ENCODE measurements at places on chromosomes 11 and 22.

- no peak for DNase-seq
These were observed 79.5 kb downstream of the TIMP3 start for GRCh38 chr22:32880893-32881596.

- DNase-seq = no peak
These were observed 14.5 kb upstream of the PEX26 start for GRCh38 chr22:18063306-18063705.

- no peak for DNase-seq
These were observed 73.0 kb downstream of the RAB30 start for GRCh38 chr11:82998697-82999096.

DNA sequence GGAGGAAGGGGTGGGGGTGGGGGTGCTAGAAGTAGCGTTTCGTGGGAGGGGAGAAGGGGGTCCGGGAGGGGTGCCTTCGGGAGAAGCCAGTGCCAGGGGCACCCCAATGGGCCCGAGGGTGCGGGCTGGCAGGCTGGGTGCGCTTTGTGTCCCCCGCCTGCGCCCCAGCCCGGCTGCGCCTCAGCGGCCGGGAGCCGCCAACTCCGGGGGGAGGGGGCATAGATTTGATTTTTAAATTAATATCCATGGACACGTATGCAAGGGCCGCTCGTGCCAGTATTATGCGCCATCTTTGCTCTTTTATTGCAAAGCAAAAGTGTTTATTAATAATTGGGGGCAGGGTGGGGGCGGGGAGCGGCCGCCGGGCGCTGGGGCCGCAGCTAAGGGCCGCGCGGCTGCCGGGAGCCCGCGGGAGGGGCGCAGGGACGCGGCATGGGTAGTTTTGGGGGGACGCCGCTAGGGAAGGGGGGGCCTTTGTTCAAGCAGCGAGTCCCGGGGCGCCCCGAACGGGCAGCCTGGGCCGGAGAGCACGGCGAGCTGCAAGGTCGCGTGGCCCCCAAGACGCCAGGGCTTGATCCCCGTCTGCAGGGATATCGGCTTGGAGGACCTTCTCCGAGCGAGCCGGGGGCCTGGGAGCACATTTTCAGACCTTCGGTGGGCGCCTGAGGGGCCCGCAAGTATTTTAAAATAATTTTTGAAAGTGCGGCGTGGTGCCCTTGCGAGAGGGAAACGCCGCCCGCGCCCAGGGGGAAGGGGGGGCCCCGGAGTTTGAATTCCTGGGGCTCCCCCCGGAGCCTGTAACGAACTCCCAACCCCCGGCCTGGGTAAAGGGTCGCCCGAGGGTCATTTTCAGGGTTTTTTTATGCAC, 959 bp downstream of the CCND1 start:
- DNase-seq = no peak

GRCh38 chr11:24240496-24241175, 256.2 kb upstream of the LUZP2 start:
- no peak for DNase-seq

DNA sequence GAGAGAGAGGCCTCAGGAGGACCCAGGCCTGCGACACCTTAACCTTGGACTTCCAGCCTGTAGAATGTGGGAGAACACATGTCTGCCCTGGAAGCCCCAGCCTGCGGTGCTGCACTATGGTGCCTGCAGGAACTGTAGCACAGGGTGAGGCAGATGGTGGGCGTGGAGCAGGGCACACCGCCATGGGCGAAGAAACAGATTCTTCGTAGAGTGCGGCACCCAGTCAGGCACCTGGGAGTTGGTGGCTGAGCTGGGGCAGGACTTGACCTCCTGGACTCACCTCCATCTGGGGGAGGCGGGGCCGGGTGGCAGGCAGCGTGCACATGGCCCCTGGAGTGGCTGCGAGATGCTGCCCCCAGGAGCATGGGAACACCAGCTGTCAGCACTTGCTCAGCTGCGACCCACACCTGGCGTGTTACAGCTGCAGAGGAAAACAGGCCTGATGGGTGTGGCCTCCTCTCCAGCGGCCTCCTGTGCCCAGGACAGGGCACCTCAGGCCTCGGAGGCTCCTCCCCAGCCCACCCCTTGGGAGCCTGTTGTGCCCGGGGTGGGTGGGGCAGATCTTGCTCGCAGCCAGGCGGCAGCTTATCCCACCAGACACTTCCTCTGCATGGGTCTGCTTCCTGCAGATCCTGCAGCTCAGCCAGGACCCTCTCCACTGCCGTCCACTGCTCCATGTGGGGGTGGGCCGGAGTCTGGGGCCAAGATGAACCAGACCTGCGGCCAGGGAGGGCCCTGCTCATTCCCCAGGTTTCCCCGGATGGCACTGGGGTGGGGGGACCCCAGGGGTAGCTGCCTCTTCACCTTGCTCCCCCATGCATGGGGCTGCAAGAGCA, 80.4 kb downstream of the MYEOV start:
- no peak for DNase-seq

DNA sequence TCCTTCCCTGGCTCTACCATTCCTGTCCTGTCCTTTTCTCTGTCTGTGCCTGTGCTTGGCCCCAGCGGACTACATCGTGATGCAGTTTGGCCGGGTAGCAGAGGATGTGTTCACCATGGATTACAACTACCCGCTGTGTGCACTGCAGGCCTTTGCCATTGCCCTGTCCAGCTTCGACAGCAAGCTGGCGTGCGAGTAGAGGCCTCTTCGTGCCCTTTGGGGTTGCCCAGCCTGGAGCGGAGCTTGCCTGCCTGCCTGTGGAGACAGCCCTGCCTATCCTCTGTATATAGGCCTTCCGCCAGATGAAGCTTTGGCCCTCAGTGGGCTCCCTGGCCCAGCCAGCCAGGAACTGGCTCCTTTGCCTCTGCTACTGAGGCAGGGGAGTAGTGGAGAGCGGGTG, 20.4 kb downstream of the TUB start:
- DNase-seq = no peak

DNA sequence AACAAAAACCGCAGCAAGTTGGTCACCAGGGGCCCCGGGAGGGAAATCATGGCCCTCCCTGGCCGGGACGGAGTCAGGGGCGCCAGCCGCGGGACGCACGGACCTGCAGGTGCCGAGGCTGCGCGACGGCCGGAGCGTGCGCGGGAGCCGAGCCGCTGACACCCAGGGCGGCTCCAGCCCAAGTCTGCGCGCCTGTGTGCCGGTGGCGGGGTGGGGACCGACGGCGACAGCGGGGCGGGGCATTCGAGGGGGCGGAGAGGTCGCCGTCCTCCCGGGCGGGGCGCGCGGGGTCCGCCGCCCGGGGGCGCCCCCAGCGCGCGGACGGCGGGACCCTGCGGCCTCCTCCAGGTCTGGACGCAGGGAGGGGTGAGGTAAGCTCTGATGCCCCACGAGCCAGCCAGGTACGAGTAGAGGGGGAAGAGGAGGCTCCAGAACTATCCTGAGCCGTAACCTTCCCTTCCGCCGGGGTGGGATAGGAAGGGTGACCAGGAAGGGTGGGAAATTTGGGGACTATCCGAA, at the start of gene ESAM:
ESAM (minus strand) TSS at position 186 of the 519 bp plus-strand sequence; CDS start at position 50, 136 bp downstream.
- no peak for DNase-seq

DNA sequence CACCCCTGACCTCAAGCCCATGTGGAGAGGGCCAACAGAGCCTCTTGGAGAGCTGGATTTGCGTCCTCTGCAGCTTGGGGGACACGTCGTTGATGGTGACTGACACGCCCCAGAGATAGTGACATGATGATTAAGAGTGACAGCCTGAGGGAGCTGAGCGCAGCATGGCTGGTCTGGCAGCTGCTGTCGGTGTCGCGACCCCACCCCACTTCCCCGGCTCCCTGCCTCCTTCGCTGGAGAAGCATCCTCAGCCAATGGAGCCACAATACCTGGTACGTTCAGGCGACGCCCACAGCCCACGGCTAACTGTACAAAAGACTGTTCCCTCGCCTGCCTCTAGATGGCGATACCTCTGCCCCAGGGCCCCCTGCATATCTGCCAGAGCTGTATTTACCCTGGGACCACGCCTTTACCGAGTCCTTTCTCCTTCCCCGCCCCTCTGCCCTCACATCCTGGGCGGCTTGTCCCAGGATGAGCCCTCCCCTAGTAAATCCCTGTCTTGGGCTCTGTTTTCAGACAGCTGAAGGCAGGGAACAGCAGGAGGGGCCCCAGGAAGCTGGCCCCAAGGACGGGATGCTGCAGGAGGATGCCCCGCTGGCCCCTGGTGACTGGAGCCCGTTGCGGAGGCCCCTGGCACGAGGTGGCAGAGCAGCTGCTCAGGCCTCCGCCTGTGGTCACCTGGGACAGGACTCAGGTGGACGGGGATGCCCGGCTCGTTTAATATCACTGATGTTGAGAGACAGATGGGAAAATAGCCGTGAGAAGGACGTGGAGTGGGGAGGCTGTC, 90.6 kb downstream of the RPS6KA4 start:
- peak; percentile 25 for DNase-seq

- no peak for DNase-seq
These were observed 60.0 kb upstream of the HTATIP2 start for GRCh38 chr11:20303391-20303965.

GRCh38 chr22:24030186-24030702, 19.1 kb downstream of the CABIN1 start:
- DNase-seq = no peak

- no peak for DNase-seq
These were observed 194.9 kb downstream of the BCR start for GRCh38 chr22:23375031-23375827.

DNA sequence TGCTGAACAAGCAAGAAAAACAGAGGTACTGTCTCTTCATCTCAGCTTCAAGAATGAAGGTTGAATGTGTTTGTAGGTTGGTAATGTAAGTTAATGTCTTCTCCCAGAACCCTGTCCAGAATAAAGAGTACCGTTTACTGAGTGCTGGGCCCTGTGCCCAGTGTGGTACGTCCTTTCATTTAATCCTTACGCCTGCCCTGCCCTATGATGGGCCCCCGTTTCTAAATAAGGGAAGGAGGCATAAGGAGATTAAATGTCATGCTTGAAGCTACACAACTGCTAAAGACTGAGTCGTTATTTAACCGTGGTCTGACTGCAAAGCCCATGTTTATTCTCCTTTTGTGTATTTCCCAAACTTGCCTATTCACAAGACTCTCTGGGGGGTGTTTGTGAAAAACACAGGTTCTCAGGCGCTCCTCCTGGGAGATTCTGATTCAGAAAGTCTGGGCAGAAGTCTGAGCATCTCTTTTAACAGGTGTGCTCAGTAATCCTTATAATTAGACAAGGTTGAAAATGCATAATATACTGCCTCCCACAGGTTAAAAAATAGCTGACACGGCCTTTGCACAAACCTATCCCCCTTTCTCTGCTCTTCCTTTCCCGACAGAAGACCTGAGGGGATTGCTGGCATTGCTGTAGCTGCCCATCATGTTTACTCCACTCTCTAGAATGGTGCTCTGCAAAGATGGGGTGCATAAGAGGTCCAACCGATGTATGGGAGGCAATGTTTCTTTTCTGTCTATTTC, 56.3 kb upstream of the ZBTB44 start:
- DNase-seq = no peak

GRCh38 chr11:96257972-96258934, 84.7 kb downstream of the MAML2 start:
- no peak for DNase-seq

DNA sequence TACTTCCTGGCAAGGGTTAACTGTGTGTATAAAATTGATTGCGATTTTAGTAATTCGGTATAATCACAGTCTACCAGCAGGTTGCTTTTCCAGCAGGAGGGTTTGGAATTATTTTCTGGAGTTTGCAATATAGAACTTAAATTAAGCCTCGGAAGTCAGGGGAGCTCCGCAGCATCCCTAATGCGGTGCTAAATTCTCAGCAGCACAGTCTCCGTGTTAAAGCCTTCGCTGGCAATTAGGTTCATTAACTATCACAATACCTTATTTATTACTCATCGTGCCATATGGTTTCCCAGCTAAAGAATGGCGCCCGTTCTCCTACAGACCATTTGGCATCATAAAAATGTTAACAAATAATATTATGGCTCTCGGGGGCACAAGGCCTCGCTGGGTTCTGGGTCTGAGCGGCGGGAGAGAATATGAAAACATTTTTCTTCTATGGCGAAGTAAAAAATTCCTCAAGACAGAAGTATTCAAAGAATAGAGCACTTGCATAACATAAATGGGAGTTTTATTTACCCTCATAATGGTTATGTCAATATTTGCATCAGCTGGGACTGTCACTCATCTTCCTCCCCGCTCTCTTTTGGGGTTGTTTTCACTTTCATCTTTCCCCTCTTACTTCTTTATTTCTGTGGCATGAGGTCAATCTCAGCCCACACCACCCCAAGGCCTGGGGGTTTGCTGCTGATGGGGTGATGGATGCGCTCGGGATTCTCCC, 28.1 kb upstream of the ZBTB16 start:
- DNase-seq = no peak

- DNase-seq = no peak
These were observed 114.0 kb downstream of the GRIK4 start for GRCh38 chr11:120625565-120625964.

DNA sequence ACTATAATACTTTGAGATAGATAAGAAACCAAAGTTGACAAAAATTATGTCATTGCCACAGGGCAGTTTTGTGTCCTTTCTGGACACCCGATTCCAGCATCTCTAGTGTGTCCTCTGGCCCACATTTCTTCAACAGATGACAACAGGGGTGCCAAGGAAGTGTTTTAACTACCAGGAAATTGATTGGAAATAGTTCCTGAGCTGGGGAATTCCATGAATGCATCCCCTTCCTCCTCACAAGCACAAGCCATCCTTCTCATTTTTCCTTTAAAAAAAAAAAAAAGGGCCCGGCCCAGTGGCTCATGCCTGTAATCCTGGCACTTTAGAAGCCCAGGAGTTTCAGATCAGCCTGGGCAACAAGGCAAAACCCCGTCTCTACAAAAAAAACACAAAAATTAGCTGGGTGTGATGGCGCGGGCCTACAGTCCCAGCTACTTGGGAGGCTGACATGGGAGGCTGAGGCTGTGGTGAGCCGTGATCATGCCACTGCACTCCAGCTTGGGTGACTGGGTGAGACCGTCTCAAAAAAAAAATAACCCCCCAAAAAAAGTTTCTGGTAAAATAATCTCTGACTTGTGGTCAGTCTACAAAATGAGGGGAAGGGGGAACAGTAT, 797 bp upstream of the B3GAT3 start:
- no peak for DNase-seq

DNA sequence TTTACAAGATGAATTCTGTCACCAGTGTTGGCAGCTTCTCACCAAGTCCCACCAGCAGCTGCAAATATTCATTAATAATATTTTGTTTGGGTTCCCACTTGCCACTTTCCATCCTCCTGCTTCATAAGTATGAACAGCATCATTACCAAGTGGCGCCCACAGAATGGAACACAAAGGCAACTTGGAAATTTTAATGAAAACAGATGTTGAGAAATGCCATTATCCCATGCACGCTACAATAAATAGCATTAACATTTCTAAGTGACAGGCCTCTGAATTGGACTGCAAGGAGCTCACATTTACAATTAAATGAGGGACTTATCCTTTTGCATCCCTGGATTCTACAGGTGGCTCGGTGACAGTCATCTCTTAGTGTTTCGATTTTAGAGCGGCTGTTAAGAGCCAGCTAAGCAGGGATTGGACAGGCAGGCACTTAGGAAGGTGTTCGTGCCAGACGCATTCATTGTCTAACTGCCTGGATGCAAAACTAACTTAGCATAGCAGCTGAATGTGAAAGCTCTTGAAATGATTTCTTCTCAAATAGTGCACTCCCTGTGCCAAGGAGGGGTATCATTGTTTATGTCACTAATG, 170.3 kb downstream of the KIRREL3 start:
- no peak for DNase-seq

- DNase-seq = no peak
These were observed 239.5 kb upstream of the SORL1-AS1 start for GRCh38 chr11:121692236-121692635.
